ENCODE measurements at places on chromosomes 4 and X.

- DNase-seq: no peak
Measured at GRCh38 chr4:95599777-95600400, 51.1 kb upstream of the UNC5C start.

DNA sequence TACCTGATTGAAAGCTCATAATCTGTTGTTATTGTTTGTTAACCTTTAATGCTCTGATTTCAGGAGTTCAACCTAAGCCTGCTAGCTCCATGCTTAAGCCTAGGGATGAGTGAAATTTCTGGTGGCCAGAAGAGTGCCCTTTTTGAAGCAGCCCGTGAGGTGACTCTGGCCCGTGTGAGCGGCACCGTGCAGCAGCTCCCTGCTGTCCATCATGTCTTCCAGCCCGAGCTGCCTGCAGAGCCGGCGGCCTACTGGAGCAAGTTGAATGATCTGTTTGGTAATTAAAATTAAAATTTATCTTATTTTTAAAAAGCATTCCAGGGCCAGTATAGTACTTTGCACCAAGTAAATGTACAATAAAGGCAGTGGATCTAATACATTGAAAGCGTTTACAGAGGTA lies 37.1 kb upstream of the MSANTD1 start:
- no peak for DNase-seq

GRCh38 chr4:7239844-7240243 lies 47.5 kb downstream of the SORCS2 start:
- no peak for DNase-seq

- DNase-seq: no peak
Measured at GRCh38 chr4:67131224-67131623, 414.1 kb downstream of the CENPC start.

- no peak for DNase-seq
Measured at GRCh38 chr4:74431113-74431826, 13.7 kb upstream of the AREG start.

GRCh38 chrX:134294548-134294947 lies 57.6 kb downstream of the CCDC160 start:
- no peak for DNase-seq

DNA sequence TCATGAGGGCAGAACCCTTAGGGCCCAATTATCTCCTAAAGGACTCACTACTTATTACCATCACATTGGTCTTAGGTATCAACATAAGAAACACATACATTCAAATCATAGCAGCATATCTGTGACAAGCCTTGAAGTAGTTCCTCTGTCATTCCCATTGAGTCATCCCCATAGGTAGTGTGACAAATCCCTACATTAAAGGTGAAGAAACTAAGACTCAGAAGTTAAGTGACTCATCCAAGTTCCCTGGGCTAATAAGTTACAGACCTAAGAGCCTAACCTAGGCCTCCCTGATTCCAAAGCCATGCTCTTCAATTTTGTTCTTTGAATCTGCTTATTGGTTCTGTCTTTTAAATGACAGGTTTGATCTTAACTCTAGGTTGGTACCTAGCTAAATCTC lies 58.2 kb downstream of the CD38 start:
- DNase-seq: no peak

- DNase-seq: no peak
Measured at GRCh38 chrX:41234962-41235361, 99.0 kb upstream of the DDX3X start.

DNA sequence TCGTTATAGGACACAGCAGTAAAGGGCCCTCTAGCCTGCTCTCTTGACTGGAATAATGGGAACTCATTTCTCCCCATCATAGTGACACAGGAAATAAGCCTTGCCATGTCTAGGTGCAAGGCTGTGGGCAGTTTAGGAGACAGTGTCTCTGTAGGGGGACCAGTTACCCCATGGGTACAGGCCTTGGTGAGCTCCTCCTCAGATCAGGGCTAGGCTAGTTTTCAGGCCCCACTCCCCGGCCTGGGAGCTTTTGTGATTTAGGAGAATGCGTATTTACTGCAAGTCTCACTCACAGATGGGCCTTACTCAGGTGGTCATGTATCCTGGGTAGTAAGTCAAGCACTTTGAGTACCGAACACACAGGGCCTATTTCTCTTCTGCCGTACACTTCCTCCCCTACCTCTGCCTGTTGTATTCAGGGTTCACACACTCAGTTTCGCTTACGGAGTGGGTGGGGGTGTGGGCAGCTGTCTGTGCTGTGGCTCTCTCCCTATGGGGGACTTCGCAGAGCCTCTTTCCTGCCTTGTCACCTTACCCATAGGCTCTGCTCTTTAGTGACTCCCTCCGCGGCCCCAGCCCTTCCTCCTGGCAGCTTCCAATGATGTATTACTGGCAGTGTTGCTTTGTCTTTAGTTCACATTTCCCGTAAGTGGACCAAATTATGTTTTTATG lies 34.2 kb downstream of the FAM193A start:
- peak; percentile 12 for DNase-seq

DNA sequence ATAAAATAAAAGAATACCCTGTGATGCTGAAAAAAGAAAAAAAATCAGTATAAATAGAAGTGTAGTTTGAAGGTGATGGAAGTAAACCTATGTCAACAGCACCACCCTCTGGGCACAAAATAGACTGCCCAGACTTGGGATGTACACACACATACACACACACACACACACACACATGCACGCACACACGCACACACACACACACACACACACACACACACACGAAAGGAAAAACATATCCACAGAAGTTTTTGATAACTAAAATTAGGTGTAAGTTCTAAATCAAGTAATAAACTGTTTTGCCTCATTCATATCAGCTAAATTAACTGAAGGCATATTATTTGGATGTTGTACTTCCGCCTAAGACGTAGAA lies 40.5 kb downstream of the ANXA5 start:
- no peak for DNase-seq

- DNase-seq: no peak
Measured at GRCh38 chrX:37380924-37381323, 31.8 kb downstream of the PRRG1 start.

DNA sequence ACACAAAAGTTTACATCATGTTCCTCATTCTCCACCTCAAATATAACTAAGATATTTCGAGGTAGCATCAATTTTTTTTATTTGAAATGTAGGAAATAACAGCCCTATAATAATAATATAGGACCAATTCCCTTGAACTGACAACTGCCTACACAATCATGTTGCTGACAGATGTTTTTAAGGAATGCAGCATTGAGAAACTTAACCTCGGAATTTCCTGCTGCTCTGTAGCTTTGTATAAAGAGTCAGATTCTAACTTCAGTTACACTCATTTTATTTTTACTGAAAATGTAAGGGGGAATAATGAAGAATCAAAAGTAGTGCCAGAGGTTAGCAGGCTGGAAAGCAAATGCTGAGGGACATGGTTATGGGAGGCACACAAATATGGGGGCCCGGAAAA lies 235.8 kb downstream of the RBMX2 start:
- DNase-seq: no peak

DNA sequence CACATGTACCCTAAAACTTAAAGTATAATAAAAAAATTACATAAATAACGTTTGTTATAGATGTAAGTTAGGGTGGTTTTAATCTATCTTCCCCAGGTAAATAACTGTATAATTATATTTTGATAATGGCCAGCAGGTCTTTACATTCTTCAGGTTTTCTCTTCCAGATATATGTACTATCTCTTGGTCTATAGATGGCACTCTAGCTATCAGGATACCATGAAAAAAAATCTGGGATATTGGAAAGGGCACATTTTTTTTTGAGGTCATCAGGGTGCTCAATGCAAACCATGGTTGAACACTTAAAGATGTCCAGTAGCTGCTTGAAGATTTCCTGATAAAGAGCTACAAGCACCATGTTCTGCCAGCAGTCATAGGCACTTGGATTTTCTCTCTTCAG lies 15.6 kb upstream of the ADH4 start:
- DNase-seq: no peak

DNA sequence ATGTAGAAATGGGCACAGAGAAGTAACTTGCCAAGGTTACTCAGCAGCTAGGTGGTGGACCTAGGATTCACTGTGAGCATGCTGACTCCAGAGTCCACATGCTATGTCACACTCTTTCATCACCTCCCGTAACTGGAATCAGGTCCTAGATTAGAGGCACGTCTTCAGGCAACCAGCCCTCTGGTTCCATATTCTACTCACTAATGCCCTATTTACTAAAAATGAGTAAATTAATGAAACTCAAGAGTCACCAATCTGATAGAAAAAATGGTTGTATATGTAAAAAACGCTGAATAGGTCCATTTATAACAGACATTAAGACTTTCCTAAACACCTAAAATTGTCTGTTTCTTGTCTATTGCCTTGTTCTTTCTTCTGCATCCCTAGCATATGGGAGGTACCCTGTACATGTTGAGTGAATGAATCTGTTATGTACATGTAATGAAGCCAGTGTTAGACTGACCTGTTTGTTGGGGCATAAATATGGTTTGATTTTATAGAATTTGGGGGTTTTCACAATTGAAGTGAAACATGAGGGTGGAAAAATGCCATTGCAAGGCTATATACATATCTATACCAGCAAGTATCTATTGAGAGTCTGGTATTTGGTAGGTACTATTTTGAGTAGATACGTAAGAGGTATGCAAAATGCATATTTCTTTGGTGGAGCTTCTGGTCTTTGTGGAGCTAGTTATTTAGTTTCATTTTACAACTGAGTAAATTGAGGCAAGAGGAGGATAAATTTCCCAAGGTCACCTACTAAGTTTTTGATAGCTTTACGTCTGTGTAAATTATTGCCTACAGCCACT lies 7.5 kb upstream of the RUFY3 start:
- no peak for DNase-seq

- DNase-seq: peak; percentile 22
Measured at GRCh38 chrX:102934624-102935023, 2.4 kb upstream of the RAB40AL start.

- DNase-seq: no peak
Measured at GRCh38 chr4:123517176-123517575, 120.6 kb downstream of the SPRY1 start.

DNA sequence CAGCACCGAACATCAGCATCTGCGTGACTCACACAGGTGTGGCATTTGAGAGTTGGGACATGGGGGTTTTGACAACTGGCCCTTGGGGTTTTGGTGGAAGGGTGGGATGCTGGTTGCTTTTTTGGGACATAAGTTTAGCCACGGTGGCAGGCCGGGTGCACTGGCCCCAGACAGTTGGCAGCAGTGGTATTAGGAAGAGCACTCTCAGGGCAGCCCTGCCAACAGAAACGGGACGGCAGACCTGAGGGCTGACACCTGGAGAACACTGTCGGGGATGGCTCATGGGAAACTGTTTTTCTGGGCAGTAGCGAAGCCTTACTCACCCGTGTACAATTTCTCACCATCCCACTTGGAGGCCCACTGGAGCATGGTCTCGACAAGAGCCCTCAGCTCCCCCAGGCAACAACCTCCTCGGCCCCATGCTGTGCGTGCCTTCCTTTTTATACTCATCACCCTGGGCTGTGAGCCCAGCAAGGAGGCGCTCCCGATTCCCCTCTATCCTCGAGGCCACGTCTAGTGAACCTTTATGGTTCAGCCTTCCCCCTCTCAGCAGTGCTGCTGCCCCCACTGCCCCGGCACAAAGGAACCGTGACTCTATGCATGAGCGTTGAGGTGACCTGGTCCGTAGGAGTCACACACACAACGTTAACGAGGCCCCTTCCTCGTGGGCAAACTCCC lies 30.6 kb downstream of the WDR1 start:
- no peak for DNase-seq

DNA sequence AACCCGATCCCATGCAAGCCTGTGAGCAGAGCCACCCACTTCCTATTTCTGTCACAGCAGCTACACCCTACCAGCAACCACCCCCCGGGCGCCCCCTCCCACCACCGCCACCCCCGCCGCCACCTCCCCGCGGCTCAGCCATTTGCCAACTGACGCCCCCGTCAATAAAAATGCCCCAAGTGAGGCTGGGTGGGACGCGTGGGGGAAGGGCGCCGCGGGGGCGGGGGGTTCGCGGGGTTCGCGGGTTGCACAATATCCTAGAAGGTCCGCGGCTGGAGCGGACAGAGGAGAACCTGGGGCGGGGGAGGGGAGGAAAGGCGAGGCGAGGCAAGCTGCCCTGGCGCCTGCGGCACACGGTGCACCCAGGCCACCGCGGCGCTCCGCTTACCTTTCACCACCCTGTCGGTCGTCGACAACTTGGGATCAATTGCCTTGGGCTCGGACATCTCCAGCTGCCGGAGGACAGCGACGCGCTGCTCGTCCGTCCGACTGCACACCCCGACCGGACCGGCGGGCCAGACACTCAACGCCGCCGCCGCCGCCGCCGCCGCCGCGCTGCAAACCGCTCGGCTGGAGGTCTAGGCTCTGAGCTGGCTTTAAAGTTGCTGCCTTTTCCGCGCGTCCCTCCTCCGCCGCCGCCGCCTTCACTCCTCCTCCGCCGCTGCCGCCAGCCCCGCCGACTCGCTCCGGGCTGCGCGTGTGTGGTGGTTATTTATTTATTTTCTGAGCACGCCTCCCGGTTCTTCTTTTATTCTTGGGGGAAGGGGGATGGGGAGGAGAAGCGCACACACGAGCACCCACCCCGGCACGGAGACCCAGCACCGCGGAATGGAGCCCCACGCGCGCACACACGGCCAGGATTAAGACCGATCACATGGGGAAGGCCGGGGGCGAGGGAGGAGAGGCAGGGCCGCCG lies 717 bp downstream of the PPP3CA start:
- DNase-seq: peak; percentile 61

DNA sequence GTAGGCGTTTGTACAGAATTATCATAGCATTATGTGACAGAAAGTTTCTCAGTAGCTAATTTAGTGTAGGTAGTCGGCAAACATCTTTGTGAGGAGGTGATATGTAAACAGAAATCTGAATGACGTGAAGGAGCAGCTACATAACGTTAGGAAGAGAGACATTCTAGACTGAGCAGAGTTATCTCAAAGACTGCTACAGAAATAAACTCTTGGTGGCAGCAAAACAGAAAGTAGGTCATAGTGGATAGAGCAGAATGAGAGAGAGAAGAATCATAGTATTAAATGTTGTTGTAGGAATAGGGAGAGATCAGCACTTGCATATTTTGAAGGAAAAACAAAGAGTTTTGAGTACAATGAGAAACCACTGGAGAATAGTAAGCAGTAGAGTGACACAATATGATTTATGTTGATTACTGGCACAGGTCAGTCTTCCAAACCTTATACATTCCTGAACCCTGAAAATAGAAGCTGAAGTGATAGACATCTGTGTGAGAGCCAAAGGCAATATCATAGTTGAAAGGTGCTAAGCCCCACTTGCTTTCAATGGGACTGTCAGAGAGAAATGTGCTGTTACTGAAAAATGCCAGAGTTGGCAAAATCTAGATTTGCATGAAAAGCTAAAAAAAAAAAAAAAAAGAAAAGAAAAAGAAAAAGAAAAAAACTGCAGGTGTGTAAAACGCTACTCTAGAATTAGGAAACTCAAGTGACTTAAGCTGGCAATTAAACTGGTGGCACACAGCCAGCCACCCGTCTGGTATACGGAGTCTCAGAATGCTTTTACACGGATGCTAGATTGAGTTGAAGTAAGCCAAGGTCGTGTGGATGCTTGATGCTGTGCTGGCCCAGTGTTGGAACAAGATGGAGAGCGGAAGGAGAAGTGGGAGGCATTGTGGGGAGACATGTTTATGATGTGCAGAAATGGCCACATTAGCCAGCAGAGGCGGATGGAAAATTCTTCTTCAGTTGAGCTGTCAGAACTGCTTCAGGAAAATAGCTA lies 750.2 kb upstream of the HS3ST1 start:
- DNase-seq: no peak

GRCh38 chr4:4539481-4539880 lies 2.4 kb downstream of the STX18 start:
- DNase-seq: no peak

Data from T follicular helper cell (primary cell).